HAP-1 (cell line): ENCODE measurements at places on chromosomes 5 and 9.

DNA sequence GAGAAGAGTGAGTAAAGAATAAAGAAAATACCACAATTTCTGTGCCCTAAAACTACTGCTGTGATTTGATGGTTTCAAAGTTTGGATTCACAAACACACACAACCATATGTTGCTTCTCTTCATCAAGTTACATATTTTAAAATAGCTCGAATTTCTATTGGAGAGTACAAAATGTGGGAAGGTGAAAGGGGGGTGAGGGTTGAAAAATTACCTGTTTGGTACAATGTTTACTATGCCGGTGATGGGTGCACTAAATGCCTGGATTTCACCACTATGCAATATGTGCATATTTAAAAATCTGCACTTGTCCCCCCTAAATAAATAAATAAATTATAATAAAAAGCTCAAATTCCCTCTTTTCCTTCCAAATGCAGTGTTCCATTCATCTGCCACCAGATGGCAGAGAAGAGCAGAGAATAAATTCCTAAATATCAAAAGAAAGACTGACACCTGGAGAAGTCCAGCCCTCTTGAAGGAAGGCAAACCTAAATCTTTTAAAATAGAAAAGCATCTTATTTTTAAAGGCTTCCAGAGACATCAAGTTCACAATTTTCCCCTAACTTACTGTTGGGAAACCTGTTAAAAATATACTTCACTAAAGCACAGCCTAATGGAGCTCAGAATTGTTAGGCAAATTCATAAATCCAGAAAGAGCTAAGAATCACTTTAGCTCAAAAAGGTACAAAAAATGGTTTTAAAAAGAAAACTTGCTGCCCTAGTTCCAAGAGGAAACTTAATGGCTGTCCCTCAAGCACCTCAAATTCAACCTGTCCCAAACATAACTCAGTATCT, 24.8 kb upstream of the HNRNPA0 start:
- peak; percentile 16 for DNase-seq

DNA sequence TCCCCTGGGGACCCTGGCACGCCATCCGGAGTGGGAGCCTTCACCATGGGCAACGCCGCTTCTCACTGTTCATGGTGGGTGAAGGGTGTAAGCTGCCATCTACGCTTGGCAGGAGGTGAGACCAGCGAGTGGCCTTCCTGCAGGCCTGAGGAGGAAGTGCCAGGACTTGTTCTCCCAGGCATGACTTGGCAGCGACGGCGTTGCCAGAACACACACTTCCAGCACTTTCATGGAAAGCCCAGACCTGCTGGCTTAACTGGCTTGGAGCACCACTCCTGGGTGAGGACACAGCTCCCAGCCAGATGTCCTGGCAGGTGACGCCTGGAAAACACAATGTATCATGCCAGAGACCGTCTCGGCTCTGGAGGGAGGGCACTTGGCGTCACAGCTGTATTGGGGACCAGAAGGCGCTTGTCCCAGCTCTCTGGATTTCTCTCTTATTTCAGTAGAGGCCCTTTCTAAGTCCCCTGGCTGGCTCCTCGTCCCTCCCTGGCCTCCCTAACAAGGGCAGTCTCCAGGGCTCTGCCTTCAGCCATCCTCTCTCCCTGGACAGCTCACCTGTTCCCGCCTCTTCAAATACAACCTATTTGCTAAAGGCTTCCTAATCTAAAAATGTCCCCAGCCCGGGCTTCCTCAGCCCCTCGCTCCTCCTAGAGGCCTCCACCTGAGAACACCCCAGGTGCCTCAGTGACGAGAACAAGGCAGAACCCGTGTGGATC, 188.3 kb downstream of the OLFM1 start:
- DNase-seq, result no peak

GRCh38 chr5:6632324-6632887, 438 bp downstream of the NSUN2 start:
- no peak for DNase-seq

DNA sequence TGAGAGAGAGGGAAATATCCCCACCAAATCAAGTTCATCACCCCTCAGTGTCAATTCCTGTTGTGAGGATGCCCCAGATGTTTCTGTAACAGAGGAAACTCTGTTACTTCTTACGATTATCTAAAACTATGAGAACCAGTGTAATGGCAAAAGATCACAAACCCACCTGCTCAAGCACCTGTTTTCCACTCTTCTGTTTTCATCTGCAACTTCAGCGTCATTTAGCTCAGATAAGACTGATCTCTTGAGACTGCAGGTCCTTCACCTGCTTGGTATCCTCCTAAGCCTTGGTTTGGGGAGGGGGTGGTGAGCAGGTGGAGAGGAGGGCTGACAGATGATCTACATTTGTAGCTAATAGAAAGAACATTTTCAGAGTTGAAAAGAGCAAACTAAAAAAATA, 229.3 kb downstream of the SLF1 start:
- DNase-seq, result no peak

- DNase-seq, result no peak
These were observed 560.5 kb upstream of the ADAMTS16 start for GRCh38 chr5:4579679-4580078.

GRCh38 chr9:107671588-107671987, 182.0 kb upstream of the KLF4 start:
- DNase-seq, result no peak

DNA sequence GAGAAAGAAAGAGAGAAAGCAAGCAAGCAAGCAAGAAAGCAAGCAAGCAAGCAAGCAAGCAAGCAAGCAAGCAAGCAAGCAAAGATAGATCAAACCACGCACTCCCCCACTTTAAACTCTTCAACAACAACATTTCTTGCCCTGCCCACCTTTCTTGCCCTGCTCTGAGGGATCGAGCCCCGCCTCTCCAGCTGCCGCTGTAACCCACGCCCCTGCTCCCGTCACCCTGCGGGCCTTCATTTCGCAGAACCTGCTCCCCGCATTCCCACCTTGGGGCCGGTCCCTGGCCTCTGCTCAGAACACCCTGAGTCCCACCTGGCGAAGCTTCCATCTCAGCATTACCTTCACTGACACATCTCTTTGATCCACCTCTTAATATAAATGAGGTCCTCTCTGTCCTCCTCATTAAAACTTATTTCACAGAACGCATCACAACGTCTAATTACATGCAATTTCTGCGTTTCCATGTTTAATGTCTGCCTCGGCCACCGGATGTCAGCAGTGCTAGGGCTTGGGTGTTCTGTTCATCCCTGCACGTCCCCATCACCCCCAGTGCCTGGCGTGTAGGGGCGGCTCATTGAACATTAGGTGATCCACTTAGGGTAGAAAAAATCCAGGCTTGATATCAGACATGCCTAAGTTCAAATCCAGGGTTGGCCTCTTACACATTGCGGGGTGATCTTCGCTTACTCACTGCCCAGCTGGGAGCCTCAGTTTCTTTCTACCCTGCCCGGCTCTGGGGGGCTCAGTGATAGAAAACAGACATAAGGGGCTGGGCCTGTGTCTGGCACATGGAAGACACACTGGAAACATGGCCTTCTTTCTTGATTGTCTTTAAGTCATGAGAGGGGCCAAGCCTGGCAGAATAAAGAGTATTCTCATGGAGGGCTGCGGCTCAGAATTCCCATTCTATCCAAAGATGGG, 187.6 kb downstream of the DAB2IP start:
- no peak for DNase-seq

GRCh38 chr5:167573370-167574127, 717.9 kb upstream of the WWC1 start:
- DNase-seq, result peak; percentile 63

GRCh38 chr5:54905246-54905795, 80.1 kb downstream of the ESM1 start:
- no peak for DNase-seq

DNA sequence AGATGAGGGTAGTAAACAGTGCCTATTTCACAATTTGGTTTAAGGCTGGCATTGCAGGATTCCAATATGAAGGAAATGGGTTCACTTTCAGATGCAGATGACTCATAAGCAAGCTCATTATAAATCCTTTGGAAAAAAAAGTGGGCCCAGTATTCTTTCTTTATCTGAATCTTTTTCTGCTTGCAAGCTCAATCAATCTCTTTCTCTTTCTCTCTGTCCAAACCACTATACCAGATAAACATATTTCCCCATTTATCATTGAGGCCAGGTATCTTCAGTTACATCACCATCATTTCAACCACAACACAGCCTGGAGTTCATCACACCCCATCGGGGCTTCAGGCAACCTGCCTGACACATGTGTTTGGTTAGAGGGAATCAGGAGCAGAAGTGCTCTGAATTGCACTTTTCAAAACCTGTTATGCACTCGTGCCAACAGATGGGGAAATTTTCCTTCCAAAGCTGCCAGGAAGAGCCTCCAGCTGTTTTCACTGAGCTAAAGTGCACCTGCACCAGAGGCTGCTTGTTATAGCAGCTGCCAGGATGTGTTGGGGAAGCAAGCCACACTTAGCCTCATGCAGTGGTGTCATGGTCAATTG, 30.0 kb upstream of the MAMDC2 start:
- no peak for DNase-seq

DNA sequence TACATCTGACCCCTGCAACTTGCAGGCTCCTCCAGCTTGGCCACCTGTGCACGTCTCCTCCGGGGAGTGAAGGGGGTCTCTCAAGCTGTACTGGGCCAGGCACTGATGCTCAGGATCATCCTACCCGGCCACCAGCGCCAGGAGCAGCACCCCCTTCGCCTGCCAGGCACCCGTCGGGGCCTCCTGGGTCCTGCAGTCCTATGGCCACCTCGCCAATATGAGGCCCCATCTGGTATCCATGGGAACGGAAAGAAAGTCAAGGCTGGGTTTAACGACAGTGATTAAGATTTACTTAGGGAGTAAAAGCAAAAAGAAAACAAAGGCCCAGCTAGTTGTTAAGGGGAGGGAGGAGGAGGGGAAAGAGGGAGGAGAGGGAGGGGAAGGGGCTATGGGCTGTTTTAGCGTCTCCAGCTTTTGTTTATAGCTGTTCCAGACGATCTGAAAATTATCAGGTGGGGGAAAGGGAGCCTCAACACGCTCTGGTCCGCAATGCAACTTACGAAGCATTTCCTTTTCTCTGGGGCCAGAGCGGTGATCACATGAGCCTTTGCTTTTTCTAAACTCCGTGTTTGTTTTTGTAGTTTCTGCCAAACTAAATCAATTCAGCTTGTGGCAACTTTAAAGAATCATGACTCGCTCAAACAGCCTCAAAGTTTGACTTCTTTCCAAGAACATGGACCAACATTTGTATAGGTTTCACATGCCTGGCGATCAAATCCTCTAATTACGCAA, 132.4 kb downstream of the ROR2 start:
- peak; percentile 80 for DNase-seq
